ENCODE measurements at places on chromosomes 2 and 18.

- DNase-seq, result no peak
Observed at GRCh38 chr2:47174733-47175361, 19.7 kb upstream of the STPG4 start.

- DNase-seq, result no peak
Observed at GRCh38 chr2:44940049-44940494, 1.4 kb upstream of the SIX3 start.

DNA sequence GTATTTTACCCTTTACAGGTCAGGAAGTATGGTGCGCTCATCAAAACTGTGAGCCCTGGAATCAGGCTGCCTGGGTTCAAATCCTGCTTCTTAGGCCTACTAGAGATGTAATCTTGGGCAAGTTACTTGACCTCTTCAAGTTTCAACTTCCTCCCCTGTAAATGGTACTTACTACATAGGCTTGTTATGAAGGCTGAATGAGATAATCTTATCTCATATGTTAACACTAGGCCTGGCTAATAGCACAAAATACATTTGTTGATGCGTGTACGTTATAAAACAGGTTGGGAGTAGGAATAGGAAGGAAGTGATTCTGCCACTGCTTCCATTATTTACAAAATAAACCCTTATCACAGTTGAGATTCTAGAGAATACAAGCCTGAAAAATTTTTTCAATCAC is 1.7 kb upstream of the RFTN2 start:
- DNase-seq, result no peak

DNA sequence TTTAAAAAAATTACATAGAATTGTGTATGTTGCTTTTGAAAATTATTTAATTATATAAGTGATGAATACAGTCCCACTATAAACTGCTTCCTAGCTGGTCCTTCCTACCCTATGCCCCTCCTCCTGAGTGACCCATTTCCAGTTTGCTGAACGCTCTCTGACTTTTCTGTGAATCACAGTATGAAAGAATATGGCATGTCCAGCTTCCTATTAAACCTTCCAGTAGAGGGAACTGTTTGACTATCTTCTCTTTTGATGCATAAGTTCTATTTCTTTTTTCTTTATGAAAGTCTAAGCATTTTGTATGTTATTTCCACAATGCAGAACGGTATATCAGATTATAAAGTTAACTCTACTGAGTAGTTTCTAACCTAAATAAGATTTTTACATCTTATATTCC is 41.3 kb downstream of the PSMG2 start:
- DNase-seq, result no peak

- no peak for DNase-seq
Observed at GRCh38 chr18:34970106-34970505, 71.1 kb upstream of the MAPRE2 start.

DNA sequence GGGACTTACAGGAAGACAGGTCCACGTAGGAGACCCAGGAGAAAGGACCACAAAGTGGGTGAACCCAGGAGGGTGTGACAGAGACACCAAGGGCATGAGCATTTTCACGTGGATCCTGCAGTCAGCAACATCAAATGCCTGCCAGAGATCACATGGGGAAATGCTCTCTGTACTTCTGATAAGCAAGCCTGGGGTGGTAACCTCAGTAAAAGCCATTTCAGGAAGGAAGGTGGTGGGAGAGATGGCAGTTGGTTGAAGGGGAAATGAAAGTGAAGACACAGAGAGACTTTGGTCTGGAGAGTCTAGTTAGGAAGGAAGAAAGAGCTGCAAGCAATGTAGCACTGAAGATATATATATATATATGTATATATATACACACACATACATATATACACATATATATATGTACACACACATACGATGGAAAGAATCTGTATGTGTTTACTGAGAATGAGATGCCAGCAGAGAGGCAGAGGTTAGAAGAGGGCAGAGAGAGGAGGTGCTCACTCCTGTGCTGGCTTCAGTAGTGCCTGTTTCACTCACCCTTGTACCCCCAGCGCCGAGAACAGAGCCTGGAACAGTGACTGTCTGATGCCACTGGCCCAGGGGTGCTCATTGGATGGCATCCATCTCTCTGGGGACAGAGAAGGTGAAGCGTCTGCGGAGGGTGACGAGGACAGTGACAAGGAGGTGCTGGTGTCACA is 314.9 kb downstream of the AFF3 start:
- no peak for DNase-seq

DNA sequence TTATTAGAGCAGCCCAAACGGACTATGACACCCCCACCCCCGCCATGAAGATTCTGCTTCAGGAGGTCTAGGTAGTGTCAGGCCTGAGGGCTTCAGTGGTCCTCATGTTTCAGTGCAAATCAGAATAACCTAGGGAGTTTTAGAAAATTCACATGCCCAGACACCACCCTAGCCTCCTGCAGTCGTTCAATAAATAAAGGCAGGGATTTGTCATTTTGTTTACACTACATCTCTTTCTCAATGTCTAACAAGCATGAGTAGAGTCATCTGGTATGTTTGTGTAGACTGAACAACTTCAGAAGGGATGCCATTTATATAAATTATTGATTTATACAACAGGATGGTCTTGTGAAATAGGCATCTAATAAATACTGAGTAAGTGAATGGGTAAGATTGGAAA is 112.1 kb upstream of the SERPINE2 start:
- DNase-seq, result no peak

DNA sequence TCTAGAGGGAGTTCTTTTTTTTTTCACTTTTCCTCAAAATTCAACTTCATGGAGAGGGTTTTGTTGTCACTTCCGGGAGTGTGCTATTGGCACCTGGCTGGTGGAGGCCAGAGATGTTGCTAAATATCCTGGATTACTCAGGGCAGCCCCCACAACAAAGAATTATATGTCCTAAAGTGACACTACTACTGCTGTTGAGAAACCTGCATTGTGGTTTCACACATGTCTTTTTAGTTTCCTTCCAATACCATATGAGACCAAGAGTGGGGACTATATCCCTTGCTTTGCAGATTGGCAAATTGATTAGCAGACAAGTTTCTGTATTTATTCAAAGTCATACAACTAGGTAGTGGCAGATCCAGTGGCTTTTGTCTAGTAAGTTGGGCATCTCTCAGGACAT is 826.8 kb downstream of the TRIB2 start:
- DNase-seq, result no peak

DNA sequence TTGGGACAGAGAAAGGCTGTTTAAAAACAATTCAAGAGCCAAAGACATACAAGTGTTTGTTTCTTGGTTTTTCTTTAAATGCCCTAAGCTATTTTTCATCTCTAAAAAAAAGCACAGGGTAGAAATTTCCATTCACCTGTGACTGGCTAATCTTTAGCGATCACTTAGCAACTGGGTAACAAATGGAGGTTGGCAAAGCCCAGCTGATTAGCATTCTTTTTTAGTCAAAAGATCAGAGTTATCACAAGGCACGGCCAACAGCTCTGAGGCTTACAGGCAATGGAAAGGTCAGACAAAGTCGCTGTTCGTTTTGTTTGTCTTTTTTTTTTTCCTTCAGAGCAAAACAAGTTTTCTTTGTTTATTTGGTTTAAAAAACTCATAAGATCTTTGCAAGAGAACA is 29.0 kb upstream of the TTR start:
- no peak for DNase-seq

Data from cortex of kidney (tissue), 1 donor.